ENCODE measurements at places on chromosomes 7 and 10.

GRCh38 chr7:1663857-1664651 lies 6.0 kb upstream of the ELFN1 start:
- no peak for DNase-seq

GRCh38 chr10:79491143-79491835 lies 21.0 kb upstream of the EIF5AL1 start:
- DNase-seq, result no peak

GRCh38 chr10:78973901-78974616 lies 94.7 kb upstream of the ZMIZ1 start:
- peak; percentile 63 for DNase-seq

GRCh38 chr7:70694971-70695794 lies 436.8 kb upstream of the GALNT17 start:
- DNase-seq, result no peak

GRCh38 chr7:134254311-134254710 lies 62.4 kb downstream of the SLC35B4 start:
- DNase-seq, result no peak
